H54 (cell line): ENCODE measurements at places on chromosomes 2 and 18.

DNA sequence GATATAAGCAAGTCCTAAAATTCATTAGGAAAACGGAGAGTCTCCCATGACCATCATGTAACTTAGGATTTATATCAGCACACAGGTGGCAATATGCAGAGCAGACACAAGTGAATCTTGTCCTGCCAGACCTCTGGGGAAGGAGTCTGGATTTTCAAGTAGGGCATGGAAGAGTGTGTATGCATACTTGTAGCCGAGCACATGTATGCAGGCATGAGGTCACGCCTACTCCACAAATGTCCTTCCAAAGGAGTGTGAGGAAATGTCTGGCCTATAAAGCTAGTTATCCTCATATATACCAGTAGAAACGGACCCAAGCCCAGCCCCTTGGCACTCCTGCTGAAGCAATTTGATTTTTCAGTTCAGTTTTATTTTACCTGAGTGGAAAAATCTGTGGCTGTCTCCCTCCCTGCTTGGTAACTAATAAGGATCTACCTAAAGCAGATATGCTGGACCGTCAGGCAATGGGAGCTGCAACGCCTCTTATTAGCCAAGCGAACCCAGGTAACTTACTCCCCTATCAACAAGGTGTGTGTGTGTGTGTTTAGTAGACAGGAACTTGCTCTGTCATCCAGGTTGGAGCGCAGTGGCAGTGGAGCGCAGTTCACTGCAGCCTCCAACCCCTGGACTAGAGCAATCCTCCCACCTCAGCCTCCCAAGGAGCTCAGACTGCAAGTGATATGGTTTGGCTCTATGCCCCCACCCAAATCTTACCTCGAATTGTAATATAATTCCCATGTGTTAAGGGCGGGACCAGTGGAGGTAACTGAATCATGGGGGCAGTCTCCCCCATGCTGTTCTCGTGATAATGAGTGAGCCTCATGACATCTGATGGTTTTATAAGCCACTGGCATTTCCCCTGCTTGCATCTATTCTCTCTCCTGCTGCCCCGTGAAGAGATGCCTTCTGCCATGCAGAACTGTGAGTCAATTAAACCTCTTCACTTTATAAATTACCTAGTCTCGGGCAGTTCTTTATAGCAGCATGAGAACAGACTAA lies 2.8 kb downstream of the STAT1 start:
- no peak for DNase-seq

DNA sequence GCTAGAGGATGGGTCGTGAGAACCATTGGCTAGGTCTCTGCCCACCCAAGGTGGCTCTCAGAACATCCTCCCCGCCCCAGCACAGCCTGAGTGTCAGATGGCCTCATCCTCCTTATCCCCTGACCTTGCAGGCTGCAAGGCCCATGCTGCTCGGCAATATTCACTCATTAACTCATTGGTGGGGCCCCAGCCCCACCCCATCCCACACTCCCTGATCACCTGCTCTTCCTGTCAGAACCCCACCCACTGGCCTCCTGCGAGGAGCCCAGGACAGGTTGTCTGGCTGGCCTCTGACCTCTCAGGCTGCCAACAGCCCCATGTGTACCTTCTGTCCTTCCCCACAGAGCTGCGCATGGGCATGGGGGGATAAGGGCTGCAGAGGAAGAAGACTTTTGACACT lies 5.3 kb downstream of the ADCY3 start:
- no peak for DNase-seq

- no peak for DNase-seq
Measured at GRCh38 chr2:24115057-24115456, 8.1 kb downstream of the PFN4 start.

DNA sequence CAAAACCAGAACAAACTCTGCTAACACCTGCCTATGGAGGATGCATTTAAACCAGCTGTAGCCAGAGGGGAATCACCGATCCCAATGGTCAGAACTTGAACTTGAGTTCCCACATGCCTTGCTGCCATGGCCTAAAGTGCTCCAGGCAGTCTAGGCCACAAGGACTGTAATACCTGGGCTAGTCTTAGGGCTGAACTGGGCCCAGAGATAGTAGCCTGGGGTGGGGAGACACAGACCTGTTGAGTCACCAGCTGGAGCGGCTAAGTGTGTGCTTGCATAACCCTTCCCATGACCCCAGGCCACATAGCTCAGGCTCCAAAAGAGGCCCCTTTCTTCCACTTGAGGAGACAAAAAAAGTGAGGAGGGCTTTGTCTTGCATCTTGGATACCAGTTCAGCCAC lies 515.0 kb upstream of the DDX18 start:
- no peak for DNase-seq

DNA sequence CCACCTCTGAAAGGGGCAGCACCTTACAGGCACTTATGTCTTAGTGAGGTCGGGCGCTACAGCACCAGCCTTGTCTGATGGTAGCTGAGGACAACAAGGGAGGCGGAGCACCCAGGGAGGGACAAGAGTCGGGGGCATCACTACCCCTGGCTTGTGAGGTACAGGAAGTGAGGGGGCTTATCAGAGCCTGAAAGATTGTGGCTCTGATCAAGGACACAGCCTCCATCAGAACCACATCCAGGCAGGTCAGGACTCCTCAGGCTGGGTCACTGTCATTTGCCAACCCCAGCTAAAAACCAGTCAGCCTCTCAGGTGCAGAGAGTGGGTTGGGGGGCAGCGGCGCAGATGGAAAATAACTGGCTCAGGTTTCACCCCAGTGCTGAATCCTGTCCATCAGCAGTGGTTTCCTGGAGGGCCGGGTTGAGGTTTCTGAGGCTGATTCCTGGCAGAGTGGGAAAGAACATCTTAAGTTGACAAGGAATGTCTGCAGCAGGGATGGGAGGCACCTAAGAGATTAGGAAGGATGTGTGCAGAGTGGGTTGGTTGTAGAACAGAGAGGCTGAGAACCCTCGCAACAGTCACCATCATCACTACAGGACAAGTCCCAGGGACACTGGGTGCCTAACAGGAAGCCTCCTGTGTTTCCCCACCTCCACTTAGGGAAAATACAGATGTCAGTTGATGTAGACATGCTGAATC lies 45.3 kb downstream of the FBLN7 start:
- DNase-seq: no peak

DNA sequence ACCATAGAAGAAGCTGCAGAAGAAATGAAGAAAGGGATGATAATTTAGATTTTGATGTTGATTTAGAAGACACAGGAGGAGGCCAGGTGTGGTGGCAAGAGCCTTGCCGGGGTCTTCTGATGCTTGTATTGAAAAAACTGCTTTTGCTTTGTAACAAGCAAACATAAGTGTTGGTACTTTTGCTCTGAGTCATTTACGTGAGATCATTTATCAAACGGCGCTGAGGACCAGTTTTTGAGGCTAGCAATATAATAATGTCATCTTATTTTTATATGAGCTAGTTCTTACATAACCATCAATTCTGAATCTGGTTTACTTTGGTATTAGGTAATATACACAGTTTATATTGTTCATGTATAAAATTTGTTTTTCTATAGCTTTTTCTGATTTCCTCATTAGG lies 30.6 kb downstream of the SPTBN1 start:
- DNase-seq: no peak

GRCh38 chr2:229346816-229347540 lies 75.9 kb upstream of the PID1 start:
- no peak for DNase-seq

DNA sequence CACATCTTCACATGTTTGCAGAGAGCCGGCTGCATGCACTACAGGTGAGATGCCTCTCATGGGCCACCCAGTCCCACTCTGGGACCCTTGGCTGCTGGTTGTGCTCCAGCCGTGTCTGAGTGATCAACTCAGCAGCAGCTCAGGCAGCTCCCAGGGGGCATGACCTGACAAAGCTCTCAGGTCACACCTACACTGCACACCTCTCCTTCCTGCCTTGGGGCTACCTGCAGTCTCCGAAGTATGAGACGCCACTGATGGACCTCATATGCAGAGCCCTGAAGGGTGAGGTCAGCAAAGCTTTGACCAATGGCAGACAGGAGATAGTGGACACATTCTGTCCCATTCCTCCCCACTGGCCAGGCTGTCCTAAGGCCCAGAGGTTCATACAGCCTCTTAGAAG lies 51.4 kb downstream of the LBH start:
- DNase-seq: no peak

GRCh38 chr2:193267496-193268002 lies 1072.8 kb upstream of the TMEFF2 start:
- DNase-seq: no peak

DNA sequence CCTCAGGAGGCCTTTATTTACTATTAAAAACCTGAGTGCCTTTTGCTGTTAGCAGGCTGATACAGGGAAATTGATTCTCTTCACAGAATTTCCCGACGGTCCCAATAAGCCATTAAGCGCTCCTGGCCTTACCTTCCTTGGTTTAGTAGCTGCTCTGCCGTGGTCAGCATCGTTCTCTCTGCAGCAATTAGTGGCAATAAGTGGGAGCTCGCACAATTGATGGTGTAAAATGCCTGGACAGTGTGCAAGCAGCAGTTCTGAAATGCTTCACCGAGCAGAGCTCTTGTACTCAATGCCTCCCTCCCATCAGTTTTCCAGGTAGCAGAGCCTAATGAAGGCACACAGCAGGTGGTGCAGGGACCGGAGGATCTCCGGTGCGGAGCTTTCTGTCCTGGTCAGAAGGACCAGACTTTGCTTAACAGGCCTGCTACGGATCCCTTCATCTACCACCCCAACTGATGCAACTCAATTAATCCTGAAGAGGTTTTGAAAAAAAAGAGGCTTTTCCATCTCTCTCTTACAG lies 1.1 kb upstream of the LINC00305 start:
- no peak for DNase-seq

DNA sequence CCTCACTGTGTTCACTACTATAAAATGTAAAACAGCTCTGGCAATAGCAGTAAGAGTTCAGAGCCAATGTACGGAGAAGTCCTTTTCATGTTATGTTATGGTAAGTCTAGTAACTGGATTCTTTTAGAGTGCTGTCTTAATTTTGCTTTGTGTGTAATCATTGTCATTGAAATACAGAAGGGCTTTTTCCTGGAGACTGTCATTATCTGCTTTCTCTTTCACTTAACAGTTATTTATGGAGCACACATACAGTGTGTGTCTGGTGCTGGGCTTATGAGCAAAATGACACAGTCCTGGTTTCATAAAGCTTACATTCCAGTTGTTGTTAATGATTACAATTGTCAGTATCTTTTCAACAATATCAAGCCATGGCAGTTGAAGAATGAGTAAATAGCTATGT lies 95.5 kb downstream of the CCDC102B start:
- no peak for DNase-seq

- DNase-seq: no peak
Measured at GRCh38 chr2:217964275-217965161, 38.3 kb downstream of the TNS1 start.

DNA sequence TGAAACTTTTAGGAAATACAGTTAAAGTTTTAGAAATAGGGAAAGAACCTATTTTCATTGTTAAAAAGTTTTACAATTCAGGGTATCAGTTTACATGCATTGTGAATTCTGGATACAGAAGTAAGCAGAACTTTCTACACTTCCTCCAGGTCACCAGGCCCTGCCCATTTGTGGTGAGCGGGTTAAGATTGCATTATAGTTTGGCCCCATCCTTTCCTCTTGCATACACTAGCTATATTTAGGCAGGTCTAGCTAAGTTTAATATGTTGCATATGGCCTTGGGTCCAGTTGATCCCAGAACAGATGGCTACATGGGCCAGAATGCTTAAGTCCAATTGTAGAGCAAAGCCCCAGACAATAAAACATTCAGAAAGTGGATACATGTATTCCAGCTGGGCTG lies 4.8 kb downstream of the VWA3B start:
- no peak for DNase-seq

DNA sequence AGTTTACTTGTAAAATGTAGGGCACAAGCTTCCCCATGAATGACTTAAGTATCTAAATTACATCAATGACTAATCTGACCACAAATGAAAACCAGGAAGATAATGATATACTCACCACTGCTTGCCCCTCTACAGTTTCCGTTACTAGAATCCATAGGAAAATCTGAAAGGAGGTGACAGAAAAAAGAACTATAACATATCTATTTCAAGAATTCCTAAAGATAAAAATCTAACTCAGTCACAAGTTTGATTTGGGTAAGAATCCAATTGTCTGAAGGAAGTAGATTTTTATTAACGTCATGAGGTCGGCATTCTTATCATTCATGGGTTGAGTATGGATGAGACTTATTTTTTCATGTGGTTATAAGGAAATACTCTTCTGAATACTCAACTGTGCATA lies 7.8 kb downstream of the FRZB start:
- no peak for DNase-seq

GRCh38 chr2:28654663-28655320 lies 96.8 kb upstream of the PPP1CB start:
- no peak for DNase-seq

- DNase-seq: no peak
Measured at GRCh38 chr2:45712570-45712969, 61.1 kb downstream of the PRKCE start.

DNA sequence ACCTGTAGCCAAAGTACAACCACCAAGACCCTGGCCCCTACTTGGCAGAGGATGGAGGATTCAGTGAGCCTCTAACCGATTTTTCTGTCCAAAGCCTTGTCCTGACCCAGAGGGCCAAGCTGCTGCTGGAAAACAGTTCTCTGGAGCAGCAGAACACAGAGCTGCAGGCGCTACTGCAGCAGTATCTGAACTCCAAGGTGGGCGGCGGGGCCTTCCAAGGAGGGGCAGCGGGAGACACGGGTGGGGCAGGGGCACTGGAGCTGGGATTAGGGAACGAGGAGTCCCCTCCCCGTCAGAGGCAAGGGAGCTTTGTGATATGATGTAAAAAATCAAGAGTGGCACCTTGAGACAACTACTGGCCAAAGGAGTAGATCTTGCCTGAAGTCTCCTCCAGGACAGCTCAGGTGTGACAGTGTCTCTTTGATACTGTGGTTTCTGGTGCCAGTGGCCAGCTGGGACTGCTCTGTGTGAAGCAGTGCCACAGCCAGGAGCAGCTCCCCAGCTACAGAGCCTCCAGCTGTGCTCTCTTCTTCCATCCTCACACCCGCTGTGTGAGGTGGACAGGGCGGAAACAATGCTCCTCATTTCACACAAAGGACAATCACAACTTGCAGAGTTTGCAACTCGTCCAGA lies 22.8 kb downstream of the OTOF start:
- DNase-seq: no peak

- DNase-seq: no peak
Measured at GRCh38 chr2:12675801-12676200, 40.9 kb upstream of the TRIB2 start.

DNA sequence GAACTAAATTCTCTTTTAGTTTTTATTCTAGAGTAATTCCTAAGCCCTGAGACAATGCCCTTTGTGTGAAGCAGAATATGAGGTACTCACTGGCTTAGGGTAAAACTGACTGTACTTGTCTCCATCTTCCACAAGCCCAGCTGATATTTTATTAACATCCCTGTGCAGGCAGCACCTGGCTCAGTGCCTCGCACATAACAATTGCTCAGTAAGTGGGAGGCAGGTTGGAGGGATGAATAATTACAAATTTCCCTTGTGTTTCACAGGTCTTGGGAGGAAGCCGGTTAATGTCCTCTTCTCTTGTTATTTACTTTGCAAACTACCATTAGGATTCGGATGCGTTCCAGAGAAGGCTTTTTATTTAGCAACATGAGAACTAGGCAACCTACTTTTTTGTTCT lies 249.8 kb upstream of the FSHR start:
- DNase-seq: no peak

- DNase-seq: peak; percentile 21
Measured at GRCh38 chr2:63614448-63614968, 25.7 kb downstream of the MDH1 start.
